KBM-7 (cell line): ENCODE measurements at places on chromosomes 1 and 21.
A peak's percentile ranks its signal among the peaks of the same experiment; 100 is the strongest.

DNA sequence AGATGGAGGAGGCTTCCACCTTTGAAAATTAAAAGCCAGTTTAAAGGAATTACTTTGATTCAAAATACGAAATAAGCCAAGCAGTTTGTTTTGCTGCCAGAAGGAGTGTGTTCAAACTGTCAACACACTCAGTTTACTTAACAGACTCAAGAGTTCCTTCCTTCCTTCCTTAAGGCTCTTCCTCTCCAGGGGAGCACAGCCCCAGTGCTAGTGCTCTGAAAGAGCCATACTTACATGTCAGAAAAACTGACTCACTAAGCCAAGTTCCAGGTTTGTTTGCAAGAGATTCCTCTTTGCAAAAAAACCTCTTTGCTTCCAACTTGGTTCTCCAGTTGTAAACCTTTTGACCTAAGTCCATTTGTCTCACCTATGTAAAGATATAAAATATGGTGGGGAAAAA lies 14.3 kb downstream of the SETD4 start:
- no peak for DNase-seq

DNA sequence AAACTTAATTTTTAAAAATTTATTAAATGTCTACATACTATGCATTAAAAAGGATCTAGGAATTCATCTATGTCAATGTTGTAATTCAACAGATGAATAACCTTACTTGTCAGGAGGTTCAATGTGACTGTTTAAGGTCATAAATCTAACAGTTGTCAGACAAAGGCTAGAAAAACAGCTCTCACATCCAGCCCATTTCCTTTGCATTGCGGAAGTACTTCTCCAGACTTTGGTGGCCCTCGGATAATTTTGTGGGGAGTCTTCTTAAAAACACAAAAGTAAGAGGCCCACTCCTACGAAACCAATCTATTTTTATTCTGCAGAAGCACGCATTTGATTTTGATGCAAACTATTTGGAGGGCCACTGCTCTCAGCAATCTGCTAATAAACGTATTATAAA lies 122.6 kb upstream of the CHRM3 start:
- DNase-seq = peak; percentile 93

- DNase-seq = no peak
Measured at GRCh38 chr21:31732597-31733550, 956 bp upstream of the SCAF4 start.

- no peak for DNase-seq
Measured at GRCh38 chr1:180151508-180151907, 3.2 kb upstream of the QSOX1 start.

- no peak for DNase-seq
Measured at GRCh38 chr1:241299347-241299746, 57.7 kb downstream of the RGS7 start.

DNA sequence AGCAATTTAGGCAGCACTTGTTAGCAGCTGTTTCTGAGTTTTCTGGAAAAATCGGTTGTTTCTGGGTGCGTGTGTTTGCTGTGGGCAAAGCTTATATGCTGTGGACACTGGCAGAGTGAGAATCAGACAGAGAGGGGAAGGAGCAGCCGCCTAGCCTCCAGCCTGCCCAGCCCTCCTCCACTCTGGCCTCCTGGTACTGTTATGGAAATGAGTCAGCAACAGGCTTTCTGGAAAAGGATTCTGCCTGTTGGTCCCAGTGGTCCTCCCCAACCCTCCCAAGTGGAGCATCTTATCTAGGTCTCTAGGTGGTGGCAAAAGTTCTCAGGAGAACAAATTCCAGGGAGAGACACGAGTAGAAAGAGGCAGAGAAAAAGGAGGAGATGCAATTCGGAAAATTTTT lies 42.2 kb upstream of the GOLT1A start:
- DNase-seq = no peak

- DNase-seq = no peak
Measured at GRCh38 chr1:43634721-43635120, 15.2 kb upstream of the KDM4A start.

- DNase-seq = no peak
Measured at GRCh38 chr1:91559838-91560565, 59.4 kb downstream of the CDC7 start.

DNA sequence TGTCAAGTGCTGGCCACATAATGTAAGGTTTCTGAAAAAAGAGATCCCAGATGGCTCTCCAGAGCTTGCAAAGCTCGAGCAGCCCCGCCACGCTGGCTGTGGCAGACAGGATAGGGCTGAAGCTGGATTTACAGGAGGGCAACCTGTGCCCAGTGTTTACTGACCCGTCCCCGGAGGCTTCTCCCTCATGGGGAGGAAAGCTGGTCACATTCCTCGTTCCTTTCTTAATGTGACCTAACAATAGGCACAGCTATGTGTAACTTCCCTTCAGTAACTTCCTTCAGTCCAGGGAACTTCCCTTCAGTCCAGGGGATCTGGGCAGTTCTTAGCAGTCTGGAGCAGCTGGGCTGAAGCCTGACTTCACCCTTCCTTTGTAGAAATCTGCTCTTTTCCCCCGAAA lies 7.7 kb downstream of the SLFNL1 start:
- no peak for DNase-seq

DNA sequence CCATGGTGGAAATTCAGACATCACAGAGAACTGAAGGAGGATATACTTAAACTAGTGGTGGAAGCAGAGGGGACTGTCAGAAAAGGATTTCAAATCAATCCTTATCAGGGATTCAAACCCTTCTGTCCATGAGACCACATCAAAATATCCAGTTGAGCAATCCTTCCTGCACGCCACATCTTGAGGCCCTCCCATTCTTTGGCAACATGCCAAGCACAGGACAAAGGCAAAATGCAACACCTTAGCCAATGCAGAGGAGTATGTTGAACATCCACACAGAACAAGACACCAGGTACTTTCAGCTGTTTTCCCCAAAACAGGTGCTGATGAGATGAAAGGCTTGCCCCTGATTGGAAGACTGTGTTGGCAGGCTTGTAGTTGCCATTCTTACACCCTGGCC lies 81.8 kb upstream of the PLXNA2 start:
- DNase-seq = no peak

GRCh38 chr1:154972517-154973343 lies 1.8 kb upstream of the CKS1B start:
- DNase-seq = no peak

DNA sequence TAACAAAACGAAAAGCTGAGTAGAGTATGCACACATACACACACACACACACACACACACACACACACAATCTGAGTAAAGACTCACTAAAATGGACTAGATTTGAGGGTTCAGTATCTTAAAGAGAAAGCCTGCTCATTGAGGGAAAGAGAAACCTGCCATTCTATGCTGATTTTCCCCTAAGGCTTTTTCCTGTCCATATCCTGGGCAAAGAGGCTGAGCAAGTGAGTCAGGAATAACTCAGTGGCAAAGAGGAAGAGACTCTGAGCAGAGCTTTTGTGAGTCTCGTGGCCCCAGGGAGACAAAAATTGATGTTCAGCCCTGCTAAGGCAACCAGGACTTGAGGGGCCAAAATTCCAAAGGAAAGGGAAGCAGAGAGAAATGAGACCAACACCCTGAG lies 37.3 kb upstream of the RUNX1 start:
- DNase-seq = no peak

GRCh38 chr21:15742052-15742670 lies 12.4 kb downstream of the USP25 start:
- peak; percentile 63 for DNase-seq

DNA sequence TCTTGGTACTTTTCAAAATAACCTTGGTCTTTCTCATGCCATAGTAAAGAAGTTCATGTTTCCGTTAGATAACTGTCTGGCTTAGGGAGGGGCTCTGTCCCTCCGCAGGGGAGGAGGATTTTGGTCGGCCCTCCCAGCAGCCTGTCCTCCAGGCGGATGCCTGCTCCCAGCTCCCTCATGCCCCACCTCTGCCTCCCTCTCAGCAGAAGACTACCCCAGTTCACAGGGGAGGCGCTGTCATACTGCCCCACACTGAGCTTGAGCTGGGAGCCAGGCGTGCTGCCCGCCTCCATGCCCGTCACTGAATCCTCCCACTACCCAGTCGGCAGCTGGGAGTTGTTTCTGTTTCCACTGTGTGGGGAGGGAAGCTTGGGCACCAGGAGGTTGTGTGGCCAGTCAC lies 127.3 kb downstream of the CAMTA1 start:
- DNase-seq = no peak

DNA sequence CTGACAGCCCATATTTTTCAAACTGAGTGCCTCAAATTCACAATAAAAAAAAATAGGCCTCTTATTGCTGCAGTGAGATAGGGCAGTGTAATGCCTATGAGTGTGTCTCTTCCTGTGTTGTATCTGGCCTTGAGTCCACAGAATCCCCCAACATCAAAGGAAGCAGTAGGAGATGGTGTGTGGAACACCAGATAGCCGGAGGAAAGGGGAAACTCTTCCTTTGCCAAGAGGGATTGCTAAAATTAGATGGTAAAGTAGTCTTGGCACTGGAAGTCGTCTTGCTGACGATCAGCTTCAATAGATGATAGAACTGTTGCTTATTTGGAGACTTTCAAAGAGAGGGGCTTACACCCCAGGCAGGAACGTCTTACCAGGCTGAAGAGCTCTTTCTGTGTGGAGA lies 51.8 kb downstream of the RUNX1 start:
- DNase-seq = no peak

DNA sequence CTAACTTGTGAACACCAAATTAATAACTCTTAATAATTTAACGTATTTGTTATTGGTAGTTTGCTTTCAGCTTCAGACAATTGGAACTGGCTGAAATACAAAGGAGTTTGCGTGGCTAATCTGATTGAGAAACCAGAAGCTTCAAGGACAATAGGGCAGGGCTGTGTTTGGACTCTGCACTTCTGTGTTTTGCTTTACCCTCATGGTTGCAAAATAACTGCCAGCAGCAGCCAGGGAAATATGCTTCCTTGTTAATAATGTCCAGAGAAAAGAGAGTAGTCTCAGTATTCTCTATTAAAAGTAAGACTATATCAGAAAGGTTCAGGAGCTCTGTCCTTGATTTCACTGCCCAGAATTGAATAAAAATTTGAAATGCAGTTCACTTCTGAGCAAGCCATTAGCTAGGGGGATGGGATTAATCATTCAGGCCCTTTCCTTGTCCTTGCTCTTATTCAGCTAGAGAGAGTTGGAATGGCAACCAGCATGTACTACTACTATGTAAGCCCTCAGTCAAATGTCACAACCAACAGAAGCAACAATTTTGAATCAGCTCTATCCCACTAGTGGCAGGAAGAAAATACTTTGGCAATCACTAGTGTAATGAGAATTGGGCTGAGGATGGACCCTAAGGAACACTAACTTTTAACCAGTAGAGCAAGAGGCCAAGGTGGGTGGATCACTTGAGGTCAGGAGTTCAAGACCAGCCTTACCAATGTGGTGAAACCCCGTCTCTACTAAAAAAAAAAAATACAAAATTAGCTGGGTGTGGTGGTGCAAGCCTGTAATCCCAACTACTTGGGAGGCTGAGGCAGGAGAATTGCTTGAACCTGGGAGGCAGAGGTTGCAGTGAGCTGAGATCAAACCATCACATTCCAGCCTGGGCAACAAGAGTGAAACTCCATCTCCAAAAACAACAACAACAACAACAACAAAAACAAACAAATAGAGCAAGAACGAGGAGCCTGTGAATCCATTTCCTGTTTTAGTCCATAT lies 76.8 kb downstream of the POU2F1 start:
- peak; percentile 47 for DNase-seq

DNA sequence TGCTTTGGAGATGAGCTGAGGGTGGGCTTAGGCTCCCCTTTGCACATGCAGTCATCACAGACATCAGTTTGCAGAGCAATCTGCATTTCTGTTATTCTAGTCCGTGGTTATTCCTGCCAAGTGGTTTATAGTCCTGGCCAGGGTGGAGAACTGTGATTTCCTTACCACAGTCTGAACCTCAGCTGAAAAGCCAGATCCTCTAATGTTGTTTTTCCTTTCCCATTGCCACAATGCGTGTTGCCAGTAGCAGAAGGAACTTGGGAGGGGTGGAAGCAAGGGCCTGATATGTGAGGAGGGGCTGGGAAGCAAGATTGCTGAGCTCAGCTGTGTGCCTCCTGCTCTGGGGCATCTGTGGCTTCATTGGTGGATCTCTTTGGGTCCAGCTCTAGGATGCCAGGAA lies 18.0 kb upstream of the ST3GAL3 start:
- DNase-seq = no peak

DNA sequence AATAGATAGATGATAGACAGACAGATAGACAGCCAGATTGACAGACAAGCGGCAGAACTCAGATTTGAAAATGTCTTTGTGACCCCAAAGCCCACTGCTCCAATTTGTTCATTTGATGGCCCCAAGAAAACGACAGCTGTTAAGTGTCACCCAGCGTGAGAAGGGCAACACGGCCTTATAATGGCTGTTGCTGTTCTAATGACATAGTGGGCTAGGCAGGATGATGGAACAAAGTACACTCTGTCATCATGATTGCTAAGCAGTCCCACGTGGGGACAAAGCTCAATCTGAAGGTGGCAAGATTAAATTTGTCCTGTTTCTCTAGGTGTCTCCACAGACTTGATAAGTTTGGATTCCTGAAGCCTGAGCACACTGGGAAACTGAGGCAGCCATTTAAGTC lies 112.9 kb downstream of the DAB1 start:
- no peak for DNase-seq

DNA sequence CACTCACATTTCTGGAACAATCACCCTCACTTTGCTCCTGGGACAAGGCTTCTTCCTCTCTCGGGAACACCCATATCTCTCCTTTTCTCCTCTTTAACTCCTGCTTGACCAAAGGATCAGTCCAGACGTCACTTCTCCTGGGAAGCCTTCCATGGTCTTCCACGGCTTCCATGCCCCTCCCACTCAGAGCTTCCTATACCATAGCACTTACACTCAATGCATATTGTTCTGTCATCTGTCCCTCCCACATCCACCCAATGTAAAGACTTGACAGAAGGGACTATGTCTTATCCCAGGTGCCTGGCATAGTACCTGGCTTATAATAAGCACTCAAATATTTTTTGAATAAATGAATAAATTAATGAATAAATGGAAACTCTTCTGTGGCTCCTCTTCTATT lies 28.2 kb downstream of the CD34 start:
- no peak for DNase-seq

- DNase-seq = no peak
Measured at GRCh38 chr1:169395955-169396354, 28.0 kb downstream of the BLZF1 start.

DNA sequence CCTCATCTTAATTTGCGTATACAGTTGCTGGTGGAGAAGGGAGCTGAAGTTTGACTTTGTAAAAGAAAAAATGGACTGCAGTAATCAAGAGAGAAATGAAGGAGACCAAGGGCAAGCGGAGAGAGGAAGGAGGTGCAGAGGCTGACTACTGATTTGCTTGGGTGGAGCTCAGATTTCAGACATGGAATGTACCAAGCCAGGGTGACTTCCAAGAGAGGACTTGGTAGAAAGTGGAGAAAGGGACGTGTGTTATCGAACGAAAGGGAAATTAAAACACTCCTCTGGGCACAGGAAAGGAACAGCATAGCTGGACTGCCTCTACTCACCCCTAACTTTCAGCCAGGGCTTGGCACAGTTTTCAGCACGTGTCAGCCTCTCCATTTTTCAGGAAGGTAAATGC lies 15.1 kb upstream of the HEATR1 start:
- DNase-seq = no peak

DNA sequence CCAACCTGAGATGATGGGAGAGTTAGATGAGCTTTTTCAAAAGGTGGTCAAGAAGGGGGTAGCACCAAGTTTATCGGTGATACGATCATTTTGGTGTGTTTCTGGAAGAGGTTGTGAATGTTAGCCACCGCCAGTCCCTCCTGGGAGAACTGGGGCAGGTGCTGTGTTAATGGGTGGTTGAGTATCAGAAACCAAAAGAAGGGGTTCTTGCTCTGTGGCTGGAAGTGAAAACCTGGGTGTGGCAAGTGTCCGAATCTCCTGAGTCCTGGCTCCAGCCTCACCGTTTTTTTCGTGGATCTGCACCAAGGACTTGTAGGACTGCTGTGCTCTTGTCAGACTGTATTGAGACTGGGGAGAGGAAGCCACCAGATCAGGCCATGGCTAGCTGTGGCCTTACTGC lies 7.8 kb downstream of the UBE2Q1 start:
- DNase-seq = no peak
